ENCODE measurements at places on chromosomes 7 and 10. TPM values are rescaled to one million over a fixed set of nuclear protein-coding genes. Genes with fewer than 3 reads are reported as not detected.
A peak's percentile ranks its signal among the peaks of the same experiment; 100 is the strongest.

Gene EPHA1
- total RNA-seq: 19.2 TPM

DNA sequence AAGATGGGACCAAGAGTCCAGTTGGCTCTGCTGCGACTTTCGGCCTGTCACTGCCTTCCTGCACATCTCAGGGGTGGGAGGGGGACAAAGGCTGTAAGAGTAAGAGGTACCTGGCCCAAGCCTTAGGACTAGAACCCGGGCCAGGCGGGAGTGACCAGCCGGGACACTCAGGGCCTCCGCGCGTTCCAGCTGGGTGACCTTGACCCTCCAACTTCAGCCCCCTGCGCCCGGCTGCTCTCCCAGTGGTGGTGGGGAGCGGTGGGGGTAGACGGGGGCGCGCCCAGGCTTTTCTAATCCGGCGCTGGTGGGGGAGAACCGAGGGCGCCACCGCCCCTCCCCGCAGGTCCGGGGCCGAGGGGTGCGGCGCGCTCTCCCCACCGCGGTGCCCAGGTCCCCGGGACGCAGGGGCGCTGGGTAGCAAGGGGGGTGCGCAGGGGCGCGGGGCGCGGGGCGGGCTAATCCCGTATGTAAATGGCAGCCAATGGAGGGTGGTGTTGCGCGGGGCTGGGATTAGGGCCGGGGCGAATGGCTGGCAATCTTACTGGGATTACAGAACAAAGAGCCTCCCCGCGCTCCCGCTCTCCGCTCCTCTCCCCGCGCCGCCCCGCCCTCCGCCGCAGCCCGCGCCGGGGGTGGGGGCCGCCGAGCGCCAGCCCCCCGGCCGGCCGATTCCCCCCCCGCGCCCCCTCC, at the start of gene GTF2IRD1:
GTF2IRD1 (plus strand) TSS at position 585 of the 690 bp plus-strand sequence. CDS start 54,175 bp downstream, outside the sequence.
- DNase-seq: peak; percentile 76

DNA sequence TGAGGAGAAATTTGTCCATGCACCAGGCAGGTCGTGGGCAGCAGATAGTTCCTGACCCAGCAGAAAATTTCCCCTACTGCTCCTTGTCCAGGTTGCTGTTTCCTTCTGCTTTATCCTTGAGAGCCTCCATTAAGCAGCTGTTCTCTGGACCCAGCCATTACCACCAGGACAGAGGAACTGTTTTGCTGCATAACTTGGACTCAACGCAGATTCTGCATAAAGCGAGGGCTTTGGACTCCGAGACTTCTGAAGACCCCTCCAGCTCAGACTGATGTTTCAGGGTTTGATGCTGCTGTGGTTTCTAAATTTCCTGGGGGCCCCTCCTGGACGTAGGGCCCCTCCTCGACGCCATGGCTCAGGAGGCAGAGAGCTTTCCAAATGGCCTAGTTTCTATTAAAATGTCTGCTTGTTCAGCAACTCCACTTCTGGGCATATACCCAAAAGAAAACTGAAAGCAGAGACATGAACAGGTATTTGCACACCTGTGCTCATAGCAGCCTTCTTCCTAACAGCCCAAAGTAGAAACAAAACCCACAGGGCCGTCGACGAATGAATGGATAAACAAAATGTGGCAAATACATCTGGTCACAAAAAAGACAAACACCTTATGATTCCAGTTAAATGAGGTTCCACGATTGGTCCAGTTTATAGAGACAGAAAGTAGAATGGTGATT, 28.3 kb upstream of the LMTK2 start:
- DNase-seq: no peak

- DNase-seq: no peak
These were observed 215.8 kb downstream of the ZMYND11 start for GRCh38 chr10:350981-351501.

DNA sequence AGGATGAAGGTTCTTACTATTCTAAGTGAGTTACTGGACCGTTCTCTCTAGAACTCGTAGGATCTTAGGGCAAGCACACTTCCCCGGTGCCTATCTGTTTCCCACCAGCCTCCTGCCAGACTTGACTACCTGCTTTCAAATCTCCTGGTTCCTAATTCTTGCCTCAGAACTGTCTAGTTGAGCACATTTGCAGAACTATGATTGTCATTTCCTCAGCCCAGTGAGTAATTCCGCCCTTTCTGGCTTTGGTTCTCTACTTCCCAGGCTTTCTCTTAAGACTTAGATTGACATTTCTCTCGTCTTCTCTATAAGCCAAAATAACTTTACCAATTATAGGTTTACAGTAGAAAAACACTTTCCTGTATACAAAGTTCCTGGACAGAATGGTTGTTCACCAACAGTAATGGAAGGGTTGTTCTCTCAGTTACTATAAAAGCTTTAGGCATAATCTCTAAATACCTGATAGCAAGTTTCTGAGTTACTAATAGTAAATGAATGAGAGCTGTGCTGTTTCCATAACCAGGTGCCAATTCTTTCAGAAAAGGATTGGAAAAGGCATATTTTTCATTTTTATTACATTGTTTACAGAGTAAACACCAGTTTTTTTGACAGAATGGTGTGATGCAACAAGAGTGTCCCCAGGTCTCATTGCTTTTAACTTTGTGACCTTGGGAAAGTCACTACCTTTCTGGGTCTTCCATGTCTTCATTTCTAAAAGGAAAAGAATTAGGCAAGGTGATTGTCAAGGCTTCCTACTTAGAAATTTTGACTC, 41.1 kb downstream of the PLEKHA8 start:
- DNase-seq: no peak

GRCh38 chr10:89342206-89342958, 14.6 kb downstream of the IFIT3 start:
- no peak for DNase-seq

Data from right lobe of liver (tissue), 6 donors.